Smooth muscle cell of the brain vasculature (primary cell): ENCODE measurements at places on chromosomes 13 and 19.

- no peak for DNase-seq
Observed at GRCh38 chr13:74052402-74052928, 81.7 kb downstream of the KLF12 start.

- no peak for DNase-seq
Observed at GRCh38 chr13:108326309-108326708, 56.8 kb downstream of the TNFSF13B start.

DNA sequence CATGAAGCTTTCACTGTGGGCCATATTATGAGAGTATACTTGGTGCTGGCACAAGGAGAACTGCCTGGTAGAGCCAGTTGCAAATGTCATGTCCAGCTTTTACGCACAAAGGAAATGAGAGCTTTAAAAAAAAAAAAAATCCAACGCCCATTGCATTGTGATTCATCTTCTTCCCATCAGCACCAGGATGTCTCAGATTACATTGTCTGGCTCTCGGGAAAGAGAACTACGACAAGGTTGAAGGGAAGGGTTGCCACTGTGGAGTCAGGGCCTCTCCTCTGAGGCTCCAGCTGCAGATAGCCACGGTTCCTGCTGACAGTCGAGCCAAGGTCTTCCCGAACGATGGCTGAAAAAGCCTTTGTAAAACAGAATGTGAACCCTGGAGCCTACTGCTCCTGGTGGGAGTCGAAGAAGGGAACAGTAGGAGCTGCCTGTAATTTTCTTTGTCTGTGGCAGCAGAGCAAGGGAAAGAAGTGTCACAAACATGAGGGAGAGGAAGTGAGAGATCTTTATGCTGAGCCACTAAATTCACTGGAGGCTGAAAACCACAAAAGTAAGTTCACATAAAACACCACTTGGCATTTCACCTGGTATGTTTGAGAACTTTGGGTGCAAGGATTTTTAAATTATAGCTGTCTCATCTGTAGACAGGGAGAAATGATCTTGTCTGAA is 704.7 kb downstream of the DIAPH3 start:
- peak; percentile 69 for DNase-seq

DNA sequence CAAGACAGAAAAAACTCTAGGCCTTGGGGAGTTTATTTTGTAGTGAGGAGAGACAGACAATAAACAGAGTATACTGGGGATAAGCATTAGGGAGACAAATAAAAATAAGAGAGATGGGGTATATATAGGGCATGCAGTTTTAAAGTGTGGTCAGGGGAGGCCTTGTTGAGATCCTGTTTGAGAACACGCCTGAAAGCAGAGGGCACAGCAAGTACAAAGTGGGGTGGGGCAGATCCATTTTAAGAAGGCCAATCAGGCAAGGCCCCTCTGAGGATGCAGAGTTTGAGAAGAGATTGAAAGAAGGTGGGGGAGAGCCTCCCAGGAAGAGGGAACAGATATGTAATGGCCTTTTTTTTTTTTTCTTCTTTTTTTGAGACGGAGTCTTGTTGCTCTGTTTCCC is 2.1 kb downstream of the PPP2R1A start:
- no peak for DNase-seq

GRCh38 chr13:81683521-81683920 is 1342.6 kb upstream of the SPRY2 start:
- no peak for DNase-seq

- DNase-seq = no peak
Observed at GRCh38 chr19:9610484-9611113, 10.4 kb downstream of the ZNF561 start.

- DNase-seq = no peak
Observed at GRCh38 chr13:28568286-28568685, 73.4 kb upstream of the FLT1 start.

DNA sequence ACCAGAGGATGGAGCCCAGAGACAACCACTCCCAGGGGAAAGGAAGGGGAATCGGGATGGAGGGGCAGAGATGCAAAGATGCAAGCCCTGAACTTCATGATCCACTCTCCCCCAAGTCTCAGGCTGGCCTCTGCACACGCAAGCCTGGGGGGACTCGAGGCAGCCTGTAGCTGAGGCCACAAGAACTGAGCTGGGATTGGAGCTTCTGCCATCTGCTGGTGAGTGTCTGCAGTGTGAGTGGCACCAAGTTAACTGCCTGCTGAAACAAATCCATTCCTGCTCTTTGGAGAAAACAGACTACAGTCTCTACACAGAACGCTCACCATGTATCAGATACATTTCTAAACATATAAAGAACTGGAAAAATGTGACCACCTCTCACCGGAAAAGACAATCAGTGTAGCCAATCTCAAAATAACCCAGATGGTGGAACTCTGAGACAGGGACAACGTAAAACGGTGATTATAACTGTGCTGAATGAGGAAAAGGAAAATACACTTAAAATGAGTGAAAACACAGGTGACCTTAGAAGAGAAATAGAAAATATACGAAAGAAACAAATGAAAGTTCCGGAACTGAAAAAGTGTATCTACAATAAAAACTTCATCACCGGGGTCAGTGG is 62.1 kb downstream of the KLF2 start:
- no peak for DNase-seq
